ENCODE measurements at places on chromosomes 4 and X.

DNA sequence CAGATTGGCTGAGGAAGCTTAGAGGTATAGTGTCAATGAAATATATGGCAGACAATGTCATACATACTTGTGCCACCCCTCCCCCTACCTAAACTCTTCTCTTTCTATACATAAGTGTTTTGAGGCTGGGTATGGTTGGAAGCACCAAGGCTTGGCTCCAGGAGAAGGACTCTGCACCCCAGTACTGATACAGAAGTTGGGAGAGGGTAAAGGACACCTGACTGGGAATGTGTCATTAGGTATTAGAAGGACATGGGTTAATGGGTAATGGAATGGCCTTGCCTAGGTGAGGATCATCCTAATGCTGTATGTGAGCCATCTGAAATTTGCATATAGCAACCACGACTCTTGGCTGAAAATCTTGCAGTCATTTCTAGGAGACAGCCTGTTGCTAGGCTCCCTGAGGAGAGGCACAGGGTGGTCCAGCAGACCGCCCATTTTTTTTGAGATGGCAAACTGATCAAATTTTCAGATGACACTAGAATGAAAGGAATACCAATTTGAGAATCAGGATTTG lies 26.8 kb upstream of the AP1S2 start:
- DNase-seq, result no peak

- no peak for DNase-seq
Observed at GRCh38 chr4:5753766-5754528, 42.9 kb downstream of the EVC start.

DNA sequence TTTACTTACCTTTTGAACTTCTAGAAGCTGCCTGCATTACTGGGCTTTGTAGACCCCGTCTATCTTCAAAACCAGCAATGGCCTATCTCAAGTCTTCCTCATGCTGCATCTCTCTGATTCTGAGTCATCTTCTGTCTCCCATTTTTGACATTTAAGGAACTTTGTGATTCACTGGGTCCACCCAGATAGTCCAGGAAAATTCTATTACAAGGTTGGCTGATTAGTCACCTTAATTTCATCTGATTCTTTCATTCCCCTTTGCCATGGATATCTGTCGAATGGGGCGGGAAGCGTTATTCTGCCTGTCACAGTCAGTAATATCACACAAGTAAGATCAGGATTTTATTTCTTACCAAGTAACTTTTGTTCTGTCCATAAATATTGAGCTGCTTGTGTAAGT lies 618.0 kb downstream of the CCSER1 start:
- no peak for DNase-seq

- no peak for DNase-seq
Observed at GRCh38 chr4:52552778-52553177, 106.3 kb downstream of the USP46 start.
